ENCODE measurements at places on chromosomes 7 and 10.

- no peak for DNase-seq
Measured at GRCh38 chr10:64041989-64042490, 520.8 kb downstream of the REEP3 start.

- DNase-seq = no peak
Measured at GRCh38 chr7:76424413-76425111, at the start of gene ZP3. ZP3 (plus strand) TSS chr7:76424950; CDS start chr7:76424965, 15 bp downstream.

DNA sequence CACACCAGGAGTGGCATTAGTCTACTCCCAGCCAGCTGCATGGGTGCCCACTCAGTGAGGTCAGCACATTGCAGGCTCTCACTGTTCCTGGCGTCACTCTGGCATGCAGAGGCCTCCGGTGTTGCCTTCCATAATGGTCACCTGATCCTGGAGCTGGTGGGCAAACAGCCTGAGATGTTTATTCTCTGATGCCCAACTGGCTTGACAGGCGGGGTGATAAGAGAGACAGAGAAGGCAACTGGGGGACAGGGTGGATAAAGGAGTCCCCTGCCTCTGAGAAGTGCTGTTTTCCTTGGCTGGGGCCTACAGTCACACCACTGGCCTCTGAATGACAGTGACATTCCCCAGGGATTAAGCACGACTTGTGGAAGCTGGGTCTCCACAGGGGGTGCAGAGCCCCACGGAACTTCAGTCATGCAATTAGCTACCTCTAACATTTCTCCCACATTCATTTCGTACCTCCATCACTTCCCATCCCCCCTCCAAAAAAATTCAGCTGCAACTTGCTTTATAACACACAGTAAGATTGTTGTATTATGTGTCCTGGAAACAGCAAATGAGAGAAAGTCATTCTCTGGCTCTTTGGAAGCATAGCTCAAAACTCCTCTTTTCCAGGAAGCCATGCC lies 7.1 kb upstream of the RBM20 start:
- DNase-seq = no peak

GRCh38 chr10:47247148-47248059 lies 52.6 kb upstream of the GDF10 start:
- no peak for DNase-seq

DNA sequence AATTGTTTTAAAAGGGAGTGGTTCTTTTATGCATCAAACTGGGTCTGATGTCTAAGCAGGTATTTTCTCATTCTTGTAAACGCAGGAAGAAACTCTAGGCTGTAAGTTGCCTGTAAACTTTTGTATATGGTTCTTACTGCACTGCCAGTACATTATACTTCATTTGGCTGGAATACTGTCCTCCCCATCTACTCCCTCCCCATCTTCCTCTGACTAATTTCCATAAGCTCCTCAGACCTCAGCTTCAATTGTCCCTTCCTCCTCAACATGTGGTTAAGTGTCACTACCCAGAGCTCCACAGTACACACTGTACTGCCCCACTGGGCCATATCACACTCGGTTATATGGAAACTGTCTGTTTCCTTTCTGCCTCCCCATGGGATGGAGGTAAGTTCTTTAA lies 161.4 kb upstream of the MDFIC start:
- DNase-seq = no peak

GRCh38 chr7:148436571-148436970 lies 154.0 kb upstream of the C7orf33 start:
- no peak for DNase-seq

GRCh38 chr10:111766464-111766863 lies 417.1 kb downstream of the GPAM start:
- DNase-seq = no peak

- no peak for DNase-seq
Measured at GRCh38 chr7:116726713-116727431, 54.9 kb downstream of the MET start.

DNA sequence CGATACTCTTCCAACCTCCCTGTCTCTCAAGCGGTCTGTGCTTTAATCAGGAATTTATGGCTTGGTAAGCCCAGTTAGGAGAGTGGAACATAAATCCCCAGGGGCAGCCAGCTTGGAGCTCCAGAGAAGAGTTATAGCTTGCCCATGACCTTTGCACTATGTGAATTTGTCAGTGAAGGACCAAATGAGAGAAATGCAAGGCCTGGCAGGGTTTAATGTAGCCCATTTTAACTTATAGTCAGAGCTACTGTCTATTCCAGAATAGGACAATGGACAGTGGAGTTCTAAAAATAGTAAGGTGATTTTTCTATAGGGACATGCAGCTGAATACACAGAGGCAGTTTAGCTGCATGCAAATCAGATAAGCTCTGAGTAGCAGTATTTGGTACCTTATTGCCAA lies 142.6 kb upstream of the CAV2 start:
- DNase-seq = no peak

DNA sequence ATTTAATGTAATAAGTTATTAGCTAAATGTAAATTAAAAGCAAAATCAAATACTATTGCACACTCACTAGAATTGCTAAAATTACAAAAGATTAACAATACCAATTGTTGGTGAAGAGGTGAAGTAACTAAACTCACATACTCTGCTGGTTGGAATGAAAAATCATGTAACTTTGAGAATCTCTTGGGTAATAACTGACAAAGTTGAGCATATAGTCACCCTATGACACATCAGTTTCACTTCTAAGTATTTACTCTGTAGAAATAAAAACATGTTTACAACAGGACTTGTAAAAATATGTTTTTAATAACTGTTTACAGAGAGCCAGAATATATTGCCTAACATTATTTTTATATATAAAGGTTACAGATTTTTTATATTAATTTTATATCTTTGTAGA lies 33.6 kb downstream of the CNTNAP2 start:
- no peak for DNase-seq

DNA sequence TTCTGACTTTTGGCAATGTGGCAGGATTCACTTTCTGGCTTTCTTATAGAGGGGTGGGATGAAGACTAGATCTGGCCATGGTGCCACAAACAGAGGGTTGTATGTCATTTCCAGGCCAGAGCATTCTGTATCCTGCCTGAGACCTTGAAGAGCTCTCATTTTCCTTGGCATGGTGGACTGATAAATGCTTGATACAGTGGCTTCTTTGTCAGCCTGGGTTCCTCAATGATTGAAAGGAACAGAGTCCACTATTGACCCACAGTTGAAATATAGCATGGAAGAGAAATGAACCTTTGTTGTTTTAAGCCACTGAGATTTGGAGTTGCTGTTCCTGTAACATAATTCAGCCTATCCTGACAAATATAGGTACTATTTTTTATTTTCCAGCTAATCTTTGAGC lies 462.7 kb downstream of the SUGCT start:
- DNase-seq = no peak

GRCh38 chr10:97643441-97643985 lies 3.0 kb downstream of the PI4K2A start:
- DNase-seq = no peak

- no peak for DNase-seq
Measured at GRCh38 chr7:129865925-129866201, 86.9 kb downstream of the UBE2H start.

- DNase-seq = no peak
Measured at GRCh38 chr7:26704786-26705185, 159.6 kb downstream of the SKAP2 start.

DNA sequence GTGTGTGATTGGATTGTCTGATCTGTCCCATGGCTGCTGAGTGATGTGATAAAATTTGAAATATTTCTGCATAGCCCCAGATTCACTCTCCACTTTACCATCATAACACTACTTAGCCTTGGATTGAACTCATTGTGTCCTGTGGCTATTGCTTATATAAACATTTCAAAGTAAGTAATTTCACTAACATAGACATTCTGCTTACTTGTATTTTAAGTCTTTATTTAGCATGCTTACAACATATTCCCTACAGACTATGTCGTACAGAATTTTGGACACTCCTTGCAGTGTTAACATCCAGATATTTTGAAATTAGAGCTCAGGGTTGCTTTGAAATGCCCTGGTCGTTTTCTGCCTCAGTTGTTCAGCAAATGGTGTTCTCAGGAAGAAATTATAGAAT lies 117.6 kb downstream of the LRRC4 start:
- DNase-seq = no peak

All from smooth muscle cell of the brain vasculature (primary cell).